Cerebellar cortex (tissue), 1 donor: ENCODE measurements at places on chromosomes 4 and X.

DNA sequence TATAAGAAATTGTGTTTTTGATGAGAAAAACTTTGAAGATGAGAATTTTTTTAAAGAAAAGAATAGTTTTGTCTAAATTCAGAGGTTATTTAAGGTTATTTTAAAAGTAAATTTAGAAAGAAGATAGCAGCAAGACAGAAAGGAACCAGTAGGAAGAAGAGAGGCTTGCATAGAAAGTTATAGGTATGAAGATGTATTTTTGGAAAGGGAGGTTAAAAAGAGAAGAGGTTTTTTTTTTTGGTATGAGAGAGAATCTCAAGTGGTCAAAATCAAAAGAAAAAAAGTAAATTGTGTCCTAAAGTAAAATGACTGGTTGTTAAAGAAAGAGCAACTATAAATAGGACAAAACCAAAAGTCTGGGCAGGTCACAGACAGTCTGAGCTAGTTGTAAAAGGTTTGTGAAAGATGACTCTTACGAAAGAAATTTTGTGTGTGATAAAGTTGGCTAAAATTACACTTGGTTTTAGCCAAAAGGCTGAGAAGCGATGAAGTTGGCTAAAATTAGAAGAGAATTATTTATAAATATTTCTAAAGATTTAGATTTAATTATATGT is 16.4 kb upstream of the EIF4E start:
- DNase-seq: no peak

DNA sequence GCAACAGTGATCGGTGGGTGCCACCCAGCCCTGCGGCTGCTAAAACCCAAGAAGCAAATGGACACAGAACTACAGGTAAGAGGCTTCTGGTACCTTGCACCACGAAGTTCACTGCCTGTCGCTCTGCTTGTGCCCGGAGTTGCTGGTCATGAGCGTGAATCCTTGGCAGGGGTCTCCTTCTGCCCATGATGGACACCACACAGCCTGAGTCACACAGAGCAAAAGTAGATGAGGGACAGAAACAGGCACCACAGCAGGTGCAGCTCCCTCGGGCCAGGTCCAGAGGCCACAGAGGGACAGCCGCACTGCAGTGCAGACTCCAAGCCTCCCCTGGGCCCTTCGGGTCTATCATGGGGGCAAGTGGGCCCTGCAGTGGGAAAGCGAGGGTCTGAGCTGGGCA is 22.4 kb downstream of the NAT8L start:
- DNase-seq: no peak

DNA sequence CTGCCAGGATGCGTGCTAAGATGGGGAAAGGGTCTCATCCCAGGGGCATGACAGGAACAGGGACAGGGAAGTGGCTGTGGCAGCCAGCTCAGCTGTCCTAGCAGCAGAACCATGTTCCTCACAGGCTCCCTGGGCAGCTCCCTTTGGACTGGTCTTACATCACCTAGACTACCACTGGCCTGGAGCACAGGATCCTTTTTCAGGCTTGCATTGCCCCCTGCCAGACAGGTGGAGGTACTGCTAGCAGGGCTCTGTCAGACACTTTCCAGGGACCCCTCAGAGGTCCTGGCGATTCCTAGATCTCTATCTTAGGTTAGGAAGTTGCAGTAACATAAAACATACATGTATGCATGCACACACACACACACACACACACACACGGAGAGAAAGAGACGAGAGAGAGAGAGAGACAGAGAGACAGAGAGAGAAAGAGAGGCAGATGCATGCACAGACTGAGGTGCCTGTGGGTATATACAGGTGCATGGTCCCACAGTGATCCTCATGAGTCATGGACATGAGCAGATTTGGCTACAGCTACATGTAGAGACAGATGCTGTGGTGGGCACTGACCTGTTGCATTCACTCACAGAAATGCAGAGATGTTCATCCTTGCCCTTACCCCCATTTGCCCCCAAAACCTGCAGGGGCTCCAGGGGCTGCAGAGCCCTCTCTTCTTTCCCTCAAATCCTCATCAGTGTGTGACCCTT is 63.6 kb downstream of the STARD8 start:
- peak; percentile 20 for DNase-seq

DNA sequence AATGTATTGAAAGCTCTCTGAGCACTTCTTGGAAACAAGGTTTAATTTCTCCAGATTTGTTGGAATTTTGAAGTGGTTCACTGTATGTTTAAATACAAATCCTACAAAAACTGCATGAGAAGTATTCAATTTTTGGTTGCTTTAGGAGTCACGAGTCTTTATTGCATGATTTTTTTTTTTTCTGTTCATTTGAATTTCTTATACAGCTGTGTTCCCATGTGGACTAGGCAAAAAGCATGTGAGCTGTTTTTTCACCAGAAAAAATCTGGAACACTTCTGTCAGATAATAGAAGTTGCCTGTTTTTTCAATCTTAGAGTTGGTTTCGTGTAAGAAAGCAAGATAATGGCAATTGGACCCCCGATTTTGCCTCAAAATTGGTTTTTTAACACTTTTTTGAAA is 66.4 kb downstream of the SLC9A6 start:
- DNase-seq: no peak

GRCh38 chr4:2321279-2322196 is 59.6 kb upstream of the MXD4 start:
- DNase-seq: no peak

- DNase-seq: no peak
Observed at GRCh38 chr4:143391261-143391660, 54.6 kb downstream of the GAB1 start.

GRCh38 chr4:105061136-105061696 is 85.5 kb upstream of the TET2 start:
- no peak for DNase-seq

DNA sequence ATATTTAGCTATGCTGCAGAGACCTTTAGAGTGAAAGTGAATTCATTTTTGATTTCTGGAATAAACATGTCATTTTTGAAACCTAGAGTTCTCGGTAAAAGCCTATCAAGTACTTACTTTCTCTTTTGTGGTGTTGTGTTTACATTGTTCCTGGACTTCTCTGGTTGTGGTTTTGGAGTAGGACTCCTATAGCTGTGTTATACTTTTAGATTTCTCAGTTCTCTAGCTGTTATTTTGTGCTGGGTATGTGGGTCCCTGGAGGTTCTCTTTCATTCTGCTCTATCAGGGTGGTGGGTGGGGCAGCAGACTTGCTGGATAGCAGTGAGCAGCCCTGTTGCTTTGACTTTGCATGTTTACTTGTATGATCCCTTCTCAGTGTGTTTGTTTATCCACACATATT is 25.6 kb upstream of the MSMO1 start:
- DNase-seq: no peak

DNA sequence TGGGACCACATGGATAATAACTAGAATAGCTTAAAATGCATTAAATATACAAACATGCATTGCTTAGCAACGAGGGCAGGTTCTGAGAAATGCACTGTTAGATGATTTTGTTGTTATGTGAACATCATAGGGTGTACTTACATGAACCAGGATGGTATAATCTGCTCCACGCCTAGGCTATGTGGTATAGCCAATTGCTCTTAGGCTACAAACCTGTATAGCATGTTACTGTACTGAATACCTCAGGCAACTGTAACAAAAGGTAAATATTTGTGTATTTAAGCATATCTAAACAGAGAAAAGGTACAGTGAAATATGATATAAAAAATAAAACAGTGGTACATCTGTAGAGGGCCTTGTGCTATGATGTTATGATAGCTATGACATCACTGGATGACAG is 169.2 kb upstream of the IL15 start:
- no peak for DNase-seq

DNA sequence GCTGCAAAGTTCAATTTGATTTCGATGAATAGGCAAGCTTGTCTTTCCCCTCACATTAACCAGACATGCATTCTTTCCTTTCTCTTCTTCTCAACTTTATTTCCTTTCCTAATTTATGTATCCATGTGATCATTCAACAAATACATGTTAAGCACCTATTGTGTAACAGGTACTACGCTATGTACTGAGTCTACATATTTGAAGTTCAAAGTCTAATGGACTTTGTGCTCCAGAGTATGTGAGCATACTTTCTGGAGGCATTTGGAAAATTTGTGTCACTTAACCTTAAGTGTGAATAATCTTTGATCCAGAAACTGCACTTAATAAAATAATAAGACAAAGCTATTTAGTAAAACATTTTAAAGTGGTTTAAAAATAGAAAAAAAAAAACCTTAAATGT is 675.3 kb upstream of the CT83 start:
- no peak for DNase-seq

- no peak for DNase-seq
Observed at GRCh38 chr4:113832803-113833202, 71.3 kb upstream of the CAMK2D start.

- no peak for DNase-seq
Observed at GRCh38 chr4:16767861-16768260, 130.6 kb downstream of the LDB2 start.

DNA sequence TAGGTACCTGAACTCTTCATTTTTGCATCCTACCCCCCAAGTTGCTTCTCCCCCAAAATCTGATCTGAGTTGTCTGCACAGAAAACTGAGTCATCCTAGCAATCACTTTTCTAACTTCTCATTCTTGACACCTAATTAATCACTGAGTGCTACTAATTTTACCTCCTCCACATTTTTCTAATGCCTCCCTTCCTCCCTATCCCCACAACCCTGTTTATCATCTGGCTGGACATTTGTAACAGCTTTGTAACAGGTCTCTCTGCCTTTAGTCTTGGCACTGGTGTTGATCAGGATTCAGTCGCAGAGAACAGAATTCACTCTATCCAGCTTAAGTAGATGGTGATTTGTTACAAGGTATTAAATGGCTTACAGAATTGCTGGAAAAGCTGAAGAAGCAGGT is 303.9 kb upstream of the GATB start:
- DNase-seq: no peak

DNA sequence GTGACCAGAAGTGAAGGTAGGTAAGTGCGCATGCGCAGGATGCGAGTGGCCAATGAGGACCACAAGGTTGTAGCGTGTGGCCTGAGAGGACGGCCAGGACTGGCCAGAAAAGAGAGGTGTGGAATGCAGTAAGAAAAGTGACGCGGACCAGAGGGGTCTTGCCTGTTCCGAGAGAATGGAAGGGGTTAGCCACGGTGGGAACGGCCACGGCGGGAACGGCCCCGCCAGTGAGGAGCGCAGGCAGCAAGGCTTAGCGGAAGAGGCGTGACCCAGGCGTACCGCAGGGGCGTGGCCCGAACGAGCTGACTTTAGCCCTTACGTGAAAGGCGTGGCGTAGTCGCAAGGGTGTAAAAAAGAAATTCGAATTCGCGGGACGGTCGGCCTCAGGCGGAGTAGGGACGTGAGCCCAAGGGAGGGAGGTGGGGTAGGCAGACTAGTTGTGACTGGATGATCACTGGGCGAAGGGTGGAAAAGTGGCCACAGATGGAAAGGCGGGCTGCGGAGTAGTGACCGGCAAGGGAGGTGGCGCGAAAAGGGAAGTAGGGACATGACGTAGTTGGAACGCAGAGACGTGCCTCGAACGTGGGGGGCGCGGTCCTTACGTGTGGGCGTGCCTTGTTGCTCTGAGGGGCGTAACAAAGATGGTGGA is 10.4 kb upstream of the CLTRN start:
- peak; percentile 95 for DNase-seq

GRCh38 chr4:147678106-147678505 is 5.9 kb downstream of the PRMT9 start:
- no peak for DNase-seq

- DNase-seq: no peak
Observed at GRCh38 chr4:86367577-86367976, 7.7 kb upstream of the MAPK10 start.

- no peak for DNase-seq
Observed at GRCh38 chrX:125475482-125475881, 155.8 kb downstream of the TEX13C start.

GRCh38 chr4:5783486-5783885 is 72.5 kb downstream of the EVC start:
- DNase-seq: no peak

DNA sequence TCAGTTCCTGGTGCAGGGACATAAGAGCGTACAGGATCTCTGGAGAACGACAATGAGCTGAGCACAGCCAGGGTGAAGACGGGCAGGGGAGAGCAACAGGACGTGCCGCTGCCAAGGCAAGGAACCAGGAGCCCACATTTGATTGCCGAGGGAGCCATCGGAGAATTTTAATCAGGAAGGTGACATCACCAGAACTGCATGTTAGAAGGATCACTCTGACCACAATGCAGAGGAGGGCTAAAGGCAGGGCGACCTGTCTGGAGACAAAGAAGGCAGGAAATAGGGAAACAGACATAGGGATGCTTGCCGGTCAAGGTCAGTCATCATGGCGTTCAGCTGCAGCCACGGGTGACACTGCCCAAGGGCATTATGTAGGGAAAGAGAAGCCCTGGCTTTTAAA is 81.4 kb downstream of the RBM47 start:
- no peak for DNase-seq
